Globus pallidus (tissue), 1 donor: ENCODE measurements at places on chromosomes 5 and 9.

- no peak for DNase-seq
Observed at GRCh38 chr5:142929587-142929986, 159.4 kb downstream of the ARHGAP26 start.

DNA sequence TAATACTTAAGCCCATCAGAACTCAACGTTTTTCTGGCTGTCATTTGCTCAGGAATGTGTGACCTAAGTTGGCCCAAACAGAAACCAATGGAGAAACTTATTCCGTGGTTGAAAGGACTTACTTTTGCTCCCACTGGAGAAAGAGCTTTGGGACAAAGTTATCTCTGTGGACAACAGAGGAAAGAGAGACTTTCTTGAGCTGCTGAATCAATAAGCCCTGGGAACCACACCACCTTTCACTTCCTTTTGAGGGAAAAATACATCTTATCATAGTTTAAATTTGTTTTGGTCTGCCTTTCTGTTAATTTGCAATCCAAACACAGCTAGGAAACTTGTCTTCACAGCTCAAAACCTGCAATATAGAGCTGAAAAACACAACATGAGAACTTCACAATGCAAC lies 62.8 kb upstream of the VCAN start:
- DNase-seq, result no peak

- DNase-seq, result no peak
Observed at GRCh38 chr5:96302174-96302738, 130.8 kb downstream of the PCSK1 start.

DNA sequence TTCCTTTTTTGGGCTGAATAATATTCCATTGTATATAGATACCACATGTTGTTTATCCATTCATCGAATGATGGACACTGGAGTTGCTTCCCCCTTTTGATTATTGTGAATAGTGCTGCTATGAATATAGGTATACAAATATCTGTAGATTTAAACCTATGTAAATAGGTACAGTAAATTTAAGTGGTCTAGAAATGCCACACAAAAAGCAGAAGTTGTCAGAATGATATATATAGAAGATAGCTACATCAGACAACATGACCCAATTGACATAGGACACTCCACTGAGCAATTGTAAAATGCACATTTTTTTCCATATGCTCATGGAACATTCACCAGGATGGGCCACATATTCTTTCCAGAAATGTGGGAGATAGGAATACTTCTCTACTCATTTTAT lies 77.6 kb downstream of the SMIM15 start:
- no peak for DNase-seq

- peak; percentile 75 for DNase-seq
Observed at GRCh38 chr9:107484117-107484723, 5.3 kb downstream of the KLF4 start.

- DNase-seq, result no peak
Observed at GRCh38 chr9:30775236-30775635, 1609.2 kb upstream of the ACO1 start.

DNA sequence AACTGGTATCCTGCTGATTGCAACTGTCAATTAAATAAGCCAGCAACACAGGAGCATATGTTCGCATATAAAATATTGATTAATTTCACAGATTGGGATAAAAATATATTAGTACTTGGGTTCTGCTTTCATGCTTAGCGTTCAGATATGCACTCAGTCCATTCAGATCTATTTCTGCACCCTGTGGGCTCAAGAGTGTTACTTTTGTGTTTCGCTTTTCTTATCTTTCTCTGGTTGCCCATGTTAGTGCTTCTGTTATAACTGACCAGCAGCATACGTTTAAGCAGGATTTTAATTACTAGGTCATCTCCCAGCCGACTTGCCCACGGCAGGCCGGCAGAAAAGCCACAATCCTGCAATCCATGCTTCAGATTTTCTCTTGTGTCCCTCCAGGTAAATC lies 289.1 kb downstream of the EBF1 start:
- DNase-seq, result no peak

- DNase-seq, result no peak
Observed at GRCh38 chr5:117624201-117624600, 1049.6 kb upstream of the SEMA6A start.

GRCh38 chr5:162607879-162608278 lies 540.3 kb downstream of the GABRG2 start:
- DNase-seq, result no peak

DNA sequence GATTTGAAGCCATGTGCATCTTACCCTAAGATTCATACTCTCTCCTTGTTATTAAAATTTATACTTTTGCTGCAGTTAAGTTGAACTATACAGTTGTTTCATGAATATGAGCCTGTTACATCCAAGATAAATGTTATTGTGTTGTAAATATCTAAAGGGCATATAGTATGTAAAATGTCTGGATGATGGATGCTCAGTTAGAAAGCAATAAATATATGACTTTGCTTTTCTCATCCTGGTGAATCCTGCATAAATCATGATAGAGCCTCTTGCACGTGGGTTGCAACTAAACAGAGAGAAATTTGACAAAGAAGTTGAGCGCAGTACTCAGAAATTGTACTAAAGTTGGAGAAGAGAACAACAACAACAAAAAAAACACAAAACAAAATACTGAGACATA lies 99.5 kb downstream of the PRDM9 start:
- no peak for DNase-seq

DNA sequence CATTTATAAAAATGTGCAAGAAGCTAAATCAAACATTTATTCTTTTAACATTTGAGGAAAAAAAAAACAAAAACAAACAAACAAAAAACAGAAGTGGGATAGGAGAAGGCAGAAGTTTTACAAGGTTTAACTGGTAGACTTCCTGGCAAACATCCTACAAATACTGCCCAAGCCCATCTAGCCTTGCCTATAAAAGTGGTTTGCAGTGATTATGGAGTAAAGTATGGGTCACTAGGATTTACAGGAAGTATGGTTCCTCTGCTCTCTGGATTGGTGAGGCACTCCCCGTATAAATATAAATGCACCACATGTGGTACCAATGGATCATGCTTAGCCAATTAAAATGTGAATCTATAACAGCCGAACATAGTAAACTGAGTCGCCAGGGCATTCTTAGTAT lies 291.9 kb downstream of the EDIL3 start:
- DNase-seq, result no peak

- no peak for DNase-seq
Observed at GRCh38 chr9:15158064-15158463, 149.0 kb downstream of the TTC39B start.

- DNase-seq, result no peak
Observed at GRCh38 chr5:152437866-152438265, 32.8 kb upstream of the NMUR2 start.

GRCh38 chr9:107875571-107875980 lies 386.0 kb upstream of the KLF4 start:
- no peak for DNase-seq

DNA sequence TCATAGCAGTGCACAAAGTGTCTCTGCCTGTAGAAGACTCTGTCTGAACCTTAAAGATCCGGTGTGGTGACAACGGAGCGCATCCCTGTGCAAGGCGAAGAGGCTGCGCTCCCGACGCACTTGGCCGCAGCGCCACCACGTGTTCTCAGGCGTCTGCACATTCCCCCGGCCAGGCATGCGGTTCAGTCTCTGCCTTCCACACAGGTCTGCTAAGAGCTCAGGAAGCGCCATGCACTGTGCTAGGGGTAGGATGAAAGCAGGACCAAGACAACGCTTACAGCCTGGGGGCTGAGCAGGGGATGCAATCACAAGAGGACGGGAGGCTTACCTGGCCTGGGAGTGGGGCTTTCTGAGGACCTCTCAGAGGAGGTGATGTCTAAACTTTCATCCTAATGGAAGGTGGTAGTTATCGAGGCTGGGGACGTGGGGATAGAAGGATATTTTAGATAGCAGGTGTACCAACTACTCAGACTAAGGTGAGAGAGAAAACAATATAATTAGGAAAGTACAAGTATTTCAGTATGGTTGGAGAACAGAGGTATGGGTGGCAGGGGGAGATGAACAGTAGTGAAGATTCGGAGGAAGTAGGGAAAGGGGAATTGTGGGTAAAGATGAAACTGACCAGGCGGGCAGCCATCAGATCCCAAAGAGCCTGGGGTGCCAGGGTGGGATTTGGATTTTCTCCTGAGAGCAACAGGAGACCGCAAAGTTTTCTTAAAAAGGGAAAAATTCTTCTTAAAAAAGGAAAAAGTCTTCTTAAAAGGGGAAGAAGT lies 13.3 kb downstream of the CAPSL start:
- DNase-seq, result peak; percentile 59

GRCh38 chr5:57676222-57677098 lies 193.8 kb upstream of the ACTBL2 start:
- no peak for DNase-seq

- DNase-seq, result no peak
Observed at GRCh38 chr5:38718771-38719391, 126.9 kb upstream of the OSMR start.

GRCh38 chr5:96931605-96932004 lies 4.3 kb upstream of the LNPEP start:
- no peak for DNase-seq

DNA sequence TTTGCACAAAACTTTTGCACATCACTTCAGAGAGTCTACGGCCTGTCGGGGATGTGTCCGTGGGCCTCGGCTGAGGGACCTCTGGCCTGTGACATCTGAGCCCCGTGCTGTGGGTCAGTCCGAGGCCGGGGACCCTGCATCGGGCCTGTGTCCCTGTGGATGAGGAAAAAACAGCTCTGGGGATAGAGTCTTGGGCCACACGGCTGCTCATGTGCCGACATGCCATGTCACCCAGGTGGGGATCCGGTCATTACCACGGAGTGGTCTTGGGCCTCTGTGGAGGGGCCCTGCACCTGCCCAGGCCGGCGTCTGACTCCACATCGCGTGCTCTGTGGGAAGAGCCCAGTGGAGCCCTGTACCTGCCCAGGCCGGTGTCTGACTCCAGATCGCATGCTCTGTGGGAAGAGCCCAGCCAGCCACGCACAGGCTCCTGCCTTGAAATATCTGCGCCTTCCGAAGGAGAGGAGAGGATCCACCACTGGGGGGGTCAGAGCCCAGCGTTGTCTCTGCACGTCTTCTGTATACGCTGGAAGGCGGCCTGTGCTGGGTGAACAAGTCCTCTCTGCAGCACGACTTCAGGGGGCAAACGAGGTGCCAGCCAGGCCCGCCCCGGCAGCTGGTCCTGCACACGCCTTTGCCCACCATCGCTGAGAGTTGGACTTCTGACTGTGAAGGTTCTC lies 27.5 kb upstream of the IRX4 start:
- DNase-seq, result no peak

DNA sequence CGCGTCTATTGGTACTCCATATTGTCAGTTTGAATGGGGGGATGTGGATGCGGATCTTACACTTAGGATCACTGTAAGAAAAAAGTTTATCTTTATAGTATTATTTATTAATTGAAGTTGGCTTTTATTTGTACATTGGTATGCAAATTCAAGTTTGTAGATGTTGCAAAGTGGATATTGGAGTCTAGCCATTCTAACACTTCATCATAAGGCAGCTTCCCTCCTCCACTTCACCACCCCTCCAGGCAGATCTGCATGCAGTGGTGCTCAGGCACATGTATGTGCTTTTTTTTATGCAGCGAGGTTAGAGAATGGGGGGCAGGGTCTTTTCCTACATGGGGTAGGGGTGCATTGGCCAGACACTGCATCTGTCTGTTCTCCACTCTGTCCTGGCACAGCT lies 84.3 kb downstream of the IQGAP2 start:
- no peak for DNase-seq

DNA sequence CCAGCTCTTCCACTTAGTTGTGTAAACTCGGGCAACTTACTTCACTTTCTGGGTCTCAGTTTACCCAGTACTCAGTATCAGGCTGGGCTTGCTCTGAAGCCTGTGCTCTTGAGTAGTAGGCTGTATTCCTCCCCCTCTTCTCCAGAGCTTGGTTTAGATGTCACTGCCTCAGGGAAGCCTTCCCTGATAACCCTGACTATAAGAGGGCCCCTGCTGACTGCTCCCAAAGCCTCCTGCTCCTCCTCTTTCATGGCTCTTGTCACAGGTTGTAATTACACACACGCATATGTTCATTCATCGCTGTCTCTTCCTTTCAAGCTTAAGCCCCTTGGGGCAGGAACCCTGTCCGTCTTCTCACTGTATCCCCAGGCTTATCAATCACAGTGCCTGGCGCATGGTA lies 140.2 kb downstream of the RGS3 start:
- DNase-seq, result no peak

DNA sequence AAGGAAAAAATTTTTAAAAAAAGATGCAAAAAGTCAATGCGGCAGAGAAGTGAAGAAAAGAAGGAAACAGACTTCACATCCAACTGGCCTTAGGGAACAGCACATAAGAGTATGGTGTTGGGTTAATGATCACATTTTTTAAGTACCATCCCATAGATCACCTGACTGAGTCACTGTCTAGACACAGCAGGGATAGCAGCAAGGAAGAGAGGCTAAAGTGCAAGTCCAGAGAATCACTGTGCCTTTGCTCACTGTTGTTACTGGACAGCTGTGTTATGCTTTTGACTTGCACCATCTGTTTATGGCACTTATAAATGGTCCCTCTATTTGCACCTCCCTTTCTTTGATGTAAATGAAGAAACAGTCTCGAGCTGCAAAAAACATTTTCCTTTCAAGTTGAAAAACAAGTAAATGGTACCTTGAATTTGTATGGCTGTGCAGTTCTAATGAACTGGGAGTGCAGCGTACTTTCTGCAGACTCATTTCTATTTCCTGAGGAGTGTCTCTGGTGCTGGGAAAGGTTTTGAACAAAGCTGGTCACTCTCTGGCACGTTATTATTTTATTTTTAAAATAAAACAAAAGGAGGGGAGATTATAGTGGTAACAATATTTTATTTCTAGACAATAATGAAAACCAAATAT lies 84.2 kb downstream of the TRPM6 start:
- no peak for DNase-seq

GRCh38 chr5:76804266-76804665 lies 14.6 kb upstream of the F2RL1 start:
- DNase-seq, result no peak

GRCh38 chr5:133050521-133050920 lies 1.3 kb upstream of the HSPA4 start:
- DNase-seq, result no peak

DNA sequence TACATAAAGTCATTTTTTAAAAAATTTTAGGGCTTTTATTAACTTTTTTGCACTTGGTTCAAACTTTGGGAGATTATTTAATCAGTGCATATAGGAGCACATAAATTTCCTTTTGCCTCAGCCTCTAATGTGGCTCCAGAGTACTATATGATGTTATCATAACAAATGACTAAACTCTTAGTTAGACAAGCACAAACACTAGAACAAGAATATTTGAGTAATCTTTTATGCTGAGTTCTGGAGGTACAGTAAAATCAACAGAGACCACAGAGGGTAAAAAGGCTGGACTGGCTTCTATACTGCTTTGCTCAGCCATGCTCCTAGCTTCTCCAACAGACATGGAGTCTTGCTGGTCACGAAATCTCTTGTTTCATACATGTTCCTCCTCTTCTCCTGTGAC lies 52.5 kb upstream of the SGCD start:
- DNase-seq, result no peak
